ENCODE measurements at places on chromosomes 12 and 14. TPM values are rescaled to one million over a fixed set of nuclear protein-coding genes. Genes with fewer than 3 reads are reported as not detected.

RFLNA gene
- not detected for total RNA-seq

APOLD1 gene
- total RNA-seq, result 2.0 TPM

HVCN1 gene
- total RNA-seq, result 1.3 TPM

GYS2 gene
- not detected for total RNA-seq

EML1 gene
- 7.9 TPM for total RNA-seq

AMHR2 gene
- total RNA-seq, result not detected

SLC25A21 gene
- total RNA-seq, result 3.8 TPM

LRIG3 gene
- total RNA-seq, result 57.9 TPM

KITLG gene
- 11.8 TPM for total RNA-seq

KLRK1 gene
- total RNA-seq, result not detected

TRIM9 gene
- 0.14 TPM for total RNA-seq

DPPA3 gene
- not detected for total RNA-seq

ETFBKMT gene
- total RNA-seq, result 0.78 TPM

AQP6 gene
- total RNA-seq, result 0.14 TPM

EMC9 gene
- 25.0 TPM for total RNA-seq

ADAM21 gene
- 1.2 TPM for total RNA-seq

PDE6H gene
- not detected for total RNA-seq

CLEC1B gene
- not detected for total RNA-seq

EGLN3 gene
- total RNA-seq, result 18.0 TPM

C12orf76 gene
- 11.1 TPM for total RNA-seq

NPC2 gene
- 325 TPM for total RNA-seq

PROX2 gene
- total RNA-seq, result not detected

STXBP6 gene
- total RNA-seq, result not detected

ACOT2 gene
- total RNA-seq, result 7.5 TPM

TGFB3 gene
- 4.5 TPM for total RNA-seq

PZP gene
- not detected for total RNA-seq

LRP1-AS gene
- total RNA-seq, result not detected

ABCB9 gene
- total RNA-seq, result 4.1 TPM

PTPN21 gene
- 4.9 TPM for total RNA-seq

GRIP1 gene
- total RNA-seq, result 3.6 TPM

ZFHX2 gene
- total RNA-seq, result 0.21 TPM

DENND5B gene
- 4.3 TPM for total RNA-seq

B4GALNT1 gene
- 1.1 TPM for total RNA-seq

DHRS7 gene
- total RNA-seq, result 74.3 TPM
